Activated CD4-positive, alpha-beta memory T cell treated with anti-CD3 and anti-CD28 coated beads for 36 hours (primary cell): ENCODE measurements at places on chromosomes 3 and 15. TPM values are rescaled to one million over a fixed set of nuclear protein-coding genes. Genes with fewer than 3 reads are reported as not detected.

GRCh38 chr3:143484846-143485512, 363.3 kb downstream of the SLC9A9 start:
- no peaks in the 10 kb centered on the region for H3K27me3 ChIP-seq
- no peak for DNase-seq
- H3K4me3 ChIP-seq = no peak overlapping the region
- H3K4me1 ChIP-seq = no peaks in the 10 kb centered on the region
- H3K27ac ChIP-seq = no peak overlapping the region

DNA sequence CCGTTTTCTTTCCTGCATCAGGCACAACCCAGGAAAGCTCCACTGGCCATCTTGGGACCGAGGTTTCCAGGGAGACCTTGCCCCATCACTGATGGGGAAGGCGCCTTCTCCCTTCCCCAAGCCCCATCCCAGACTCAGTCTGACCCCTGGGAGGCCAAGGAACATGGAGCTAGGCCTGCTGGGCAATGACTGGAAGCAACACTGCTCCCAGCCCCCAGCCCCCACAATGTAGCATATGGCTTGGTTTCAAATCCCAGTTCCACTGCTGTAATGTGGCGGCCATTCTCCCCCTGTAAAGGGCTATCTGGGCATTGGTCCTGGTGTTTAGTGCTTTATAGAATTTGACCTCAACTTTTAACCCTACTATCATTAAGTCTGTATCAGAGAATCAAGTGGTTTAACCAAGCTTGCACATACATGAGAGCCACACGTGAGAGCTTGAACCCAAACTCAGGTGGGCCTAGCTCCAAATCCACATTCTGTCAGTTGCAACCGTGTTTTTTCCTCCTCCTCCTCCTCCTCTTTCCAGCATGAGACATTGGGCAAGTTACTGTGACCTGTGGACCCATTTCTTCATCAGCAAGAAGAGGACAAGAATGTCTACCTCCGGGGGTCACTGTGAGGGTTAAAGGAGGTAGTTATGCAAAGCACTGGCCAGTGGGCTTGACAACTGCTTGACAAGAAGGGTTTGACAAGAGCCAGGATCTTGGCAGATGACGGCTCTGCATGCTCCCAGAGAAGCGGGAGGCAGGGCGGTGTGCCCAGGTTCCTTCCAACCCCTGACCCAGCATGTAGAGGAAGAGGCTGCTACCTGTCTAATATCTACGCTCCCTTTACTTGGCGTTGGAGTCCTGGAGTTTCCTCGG, 37.4 kb downstream of the KLHL25 start:
- DNase-seq = no peak
- H3K4me3 ChIP-seq = no peak overlapping the region
- H3K27me3 ChIP-seq = no peaks in the 10 kb centered on the region
- no peaks in the 10 kb centered on the region for H3K36me3 ChIP-seq
- peaks cover 4% of the 10 kb centered on the region for H3K4me1 ChIP-seq

- DNase-seq = no peak
- H3K27me3 ChIP-seq = peaks cover 2% of the 10 kb centered on the region
- H3K36me3 ChIP-seq = no peaks in the 10 kb centered on the region
- no peak overlapping the region for H3K27ac ChIP-seq
- no peaks in the 10 kb centered on the region for H3K4me1 ChIP-seq
Observed at GRCh38 chr3:5572168-5572567, 384.7 kb downstream of the EDEM1 start.

DNA sequence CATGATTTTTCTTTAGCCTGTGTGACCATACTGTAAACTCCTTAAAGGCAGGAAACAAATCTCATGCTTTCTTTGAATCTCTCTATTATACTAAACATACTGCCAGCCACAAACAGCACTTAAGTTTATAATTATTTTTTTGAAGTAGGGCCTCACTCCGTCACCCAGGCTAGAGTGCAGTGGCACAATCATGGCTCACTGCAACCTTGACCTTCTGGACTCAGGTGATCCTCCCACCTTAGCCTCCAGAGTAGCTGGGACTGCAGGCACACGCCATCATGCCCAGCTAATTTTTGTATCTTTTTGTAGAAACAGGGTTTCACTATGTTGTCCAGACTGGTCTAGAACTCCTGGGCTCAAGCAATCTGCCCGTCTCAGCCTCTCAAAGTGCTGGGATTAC, 14.5 kb upstream of the SLITRK3 start:
- no peak for DNase-seq
- no peaks in the 10 kb centered on the region for H3K36me3 ChIP-seq
- H3K4me3 ChIP-seq = no peak overlapping the region
- H3K27me3 ChIP-seq = peaks cover 4% of the 10 kb centered on the region
- H3K27ac ChIP-seq = no peak overlapping the region

DNA sequence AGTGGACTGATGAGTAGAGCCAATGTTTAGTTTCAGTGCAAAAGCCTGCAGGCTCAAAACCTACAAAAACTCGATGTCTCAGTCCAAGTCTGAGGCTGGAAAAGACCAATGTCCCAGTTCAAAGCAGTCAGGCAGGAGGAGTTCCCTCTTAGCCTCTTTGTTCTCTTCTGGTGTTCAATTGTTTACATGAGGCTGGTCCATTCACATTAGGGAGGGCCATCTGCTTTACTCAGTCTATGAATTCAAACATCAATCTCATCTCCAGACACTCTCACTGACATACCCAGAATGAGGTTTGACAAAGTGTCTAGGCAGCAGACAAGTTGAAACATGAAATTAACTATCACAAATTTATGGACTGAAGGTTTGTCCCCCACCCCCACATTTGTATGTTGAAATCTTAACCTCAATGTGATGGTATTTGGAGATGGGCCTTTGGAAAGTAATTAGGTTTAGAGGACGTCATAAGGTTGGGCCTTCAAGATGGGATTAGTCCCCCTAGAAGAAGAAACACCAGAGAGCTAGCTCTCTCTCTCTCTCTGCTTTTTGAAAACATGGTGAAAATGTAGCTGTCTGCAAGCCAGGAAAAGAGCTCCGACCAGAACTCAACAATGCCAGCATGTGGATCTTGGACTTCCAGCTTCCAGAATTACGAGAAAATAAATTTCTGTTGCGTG, 438.5 kb upstream of the RGMA start:
- H3K4me3 ChIP-seq = no peak overlapping the region
- H3K4me1 ChIP-seq = no peaks in the 10 kb centered on the region
- peaks cover 4% of the 10 kb centered on the region for H3K27me3 ChIP-seq
- no peak for DNase-seq

- H3K4me1 ChIP-seq = no peaks in the 10 kb centered on the region
- H3K36me3 ChIP-seq = no peaks in the 10 kb centered on the region
- H3K27ac ChIP-seq = no peak overlapping the region
Observed at GRCh38 chr3:98600412-98601095, 7.1 kb upstream of the CPOX start.

- no peak overlapping the region for H3K4me3 ChIP-seq
- no peaks in the 10 kb centered on the region for H3K4me1 ChIP-seq
- H3K36me3 ChIP-seq = no peaks in the 10 kb centered on the region
- no peak overlapping the region for H3K27ac ChIP-seq
- DNase-seq = no peak
Observed at GRCh38 chr3:128232376-128233178, 79.3 kb downstream of the EEFSEC start.

- DNase-seq = no peak
- peaks cover 14% of the 10 kb centered on the region for H3K36me3 ChIP-seq
- H3K27ac ChIP-seq = no peak overlapping the region
- H3K27me3 ChIP-seq = no peaks in the 10 kb centered on the region
- H3K4me3 ChIP-seq = no peak overlapping the region
Observed at GRCh38 chr15:22942306-22942855, 37.8 kb downstream of the CYFIP1 start.

DNA sequence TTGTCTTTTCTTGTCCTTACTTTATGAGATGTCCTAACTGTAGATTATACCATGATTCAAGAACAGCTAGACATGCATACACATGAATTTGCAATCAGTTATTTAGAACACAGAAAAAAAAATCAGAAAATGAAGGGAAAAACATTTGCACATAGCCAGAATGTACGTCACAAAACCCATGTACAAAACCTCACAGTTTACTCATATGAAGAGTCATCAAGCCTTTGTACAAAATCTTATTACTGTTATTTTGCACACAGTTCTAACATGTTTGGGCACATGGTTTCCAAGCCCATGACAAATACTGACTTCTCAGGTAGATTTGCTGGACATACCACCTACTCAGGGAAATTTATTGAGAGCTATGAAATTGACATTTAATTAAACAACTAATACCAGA, 48.2 kb downstream of the MAP3K13 start:
- H3K27ac ChIP-seq = no peak overlapping the region
- H3K27me3 ChIP-seq = peaks cover 4% of the 10 kb centered on the region
- H3K4me3 ChIP-seq = no peak overlapping the region
- no peak for DNase-seq

- DNase-seq = no peak
- H3K36me3 ChIP-seq = peaks cover 49% of the 10 kb centered on the region
- no peak overlapping the region for H3K4me3 ChIP-seq
- H3K27me3 ChIP-seq = no peaks in the 10 kb centered on the region
Observed at GRCh38 chr15:70050441-70050840, 47.3 kb downstream of the TLE3 start.

DNA sequence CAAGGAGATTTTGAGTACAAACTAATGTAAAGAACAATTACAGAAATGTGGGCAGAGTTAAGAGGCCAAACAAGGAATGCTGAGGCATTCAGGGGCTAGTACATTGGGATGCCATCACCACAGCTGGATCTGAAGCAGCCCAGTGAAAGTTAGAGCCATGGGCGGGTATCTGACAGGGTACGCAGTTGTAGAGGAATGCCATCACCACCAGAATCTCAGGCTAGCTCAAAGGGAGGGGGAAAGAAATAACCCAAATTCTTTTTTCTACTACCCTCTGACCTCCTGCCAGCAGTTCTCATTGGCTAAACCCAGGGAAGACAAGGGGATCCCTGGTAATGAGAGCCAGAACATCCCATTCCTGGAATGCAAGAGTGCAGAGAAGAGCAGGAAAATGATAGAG, 9.0 kb upstream of the TSC22D2 start:
- H3K27me3 ChIP-seq = peaks cover 2% of the 10 kb centered on the region
- H3K4me3 ChIP-seq = no peak overlapping the region
- H3K4me1 ChIP-seq = no peaks in the 10 kb centered on the region

- H3K4me3 ChIP-seq = no peak overlapping the region
- H3K27ac ChIP-seq = no peak overlapping the region
- DNase-seq = no peak
Observed at GRCh38 chr3:73848173-73848906, 223.6 kb upstream of the PDZRN3 start.

DNA sequence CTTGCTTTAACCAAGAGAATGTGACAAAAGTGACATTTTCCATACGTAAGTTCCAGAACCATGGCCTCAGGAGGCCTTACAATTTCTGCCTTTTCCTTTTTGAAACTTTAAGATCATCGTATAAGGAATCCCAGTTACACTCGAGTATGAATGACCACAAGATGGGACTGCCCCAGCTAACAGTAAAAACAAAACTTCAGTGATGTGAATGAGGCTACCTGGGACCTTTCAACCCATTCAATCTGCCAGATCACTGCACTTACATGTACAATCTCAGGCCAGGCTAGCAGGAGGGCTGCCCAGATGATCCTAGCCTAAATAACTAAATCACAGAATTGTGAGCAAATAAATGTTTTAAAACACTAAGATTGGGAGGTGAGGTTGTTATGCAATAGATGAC, 328.8 kb downstream of the CNTN6 start:
- H3K4me3 ChIP-seq = no peak overlapping the region
- no peak overlapping the region for H3K27ac ChIP-seq

DNA sequence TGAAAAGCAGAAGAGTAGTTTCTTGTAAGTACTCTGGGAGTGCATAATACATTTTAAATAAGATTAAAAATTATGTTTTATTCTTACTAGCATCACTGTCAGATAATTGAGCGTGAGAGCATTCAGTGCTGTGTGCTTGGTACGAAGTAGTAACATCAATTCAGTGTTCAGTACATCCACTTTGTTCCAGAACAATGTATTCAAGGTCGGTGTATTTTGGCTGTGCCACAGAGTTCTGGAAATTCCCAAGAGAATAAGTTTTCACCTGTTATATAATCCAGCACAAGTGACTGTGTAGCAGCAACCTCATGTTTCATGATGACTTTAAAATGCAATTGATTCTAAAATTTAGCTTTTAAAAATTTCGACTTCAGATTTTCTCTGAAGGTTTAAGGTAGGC, 130.6 kb downstream of the IGF1R start:
- no peaks in the 10 kb centered on the region for H3K36me3 ChIP-seq
- H3K4me3 ChIP-seq = no peak overlapping the region
- peaks cover 23% of the 10 kb centered on the region for H3K4me1 ChIP-seq
- no peak for DNase-seq
- no peak overlapping the region for H3K27ac ChIP-seq

GRCh38 chr15:99671926-99672635, 61.2 kb downstream of the LYSMD4 start:
- H3K4me3 ChIP-seq = no peak overlapping the region
- DNase-seq = no peak
- no peak overlapping the region for H3K27ac ChIP-seq
- no peaks in the 10 kb centered on the region for H3K27me3 ChIP-seq
- peaks cover 25% of the 10 kb centered on the region for H3K36me3 ChIP-seq
- no peaks in the 10 kb centered on the region for H3K4me1 ChIP-seq

GRCh38 chr15:25710184-25710583, 152.9 kb downstream of the ATP10A start:
- no peak overlapping the region for H3K27ac ChIP-seq
- H3K27me3 ChIP-seq = no peaks in the 10 kb centered on the region
- H3K4me3 ChIP-seq = no peak overlapping the region
- DNase-seq = peak; percentile 61
- H3K4me1 ChIP-seq = no peaks in the 10 kb centered on the region
- peaks cover 7% of the 10 kb centered on the region for H3K36me3 ChIP-seq

GRCh38 chr3:169755488-169755887, 9.4 kb downstream of the TERC start:
- DNase-seq = no peak
- H3K36me3 ChIP-seq = no peaks in the 10 kb centered on the region
- peaks cover 16% of the 10 kb centered on the region for H3K4me1 ChIP-seq
- H3K4me3 ChIP-seq = no peak overlapping the region
- H3K27me3 ChIP-seq = peaks cover 2% of the 10 kb centered on the region

Gene FETUB
- total RNA-seq = not detected

Gene PIK3R4
- total RNA-seq = 28.3 TPM

Gene CASR
- total RNA-seq = 0.14 TPM

Gene CD200R1
- total RNA-seq = 4.4 TPM

Gene TGM5
- not detected for total RNA-seq

Gene APOD
- 0.48 TPM for total RNA-seq

Gene LYZL4
- not detected for total RNA-seq

Gene MESP1
- total RNA-seq = 6.7 TPM

Gene NAALADL2
- not detected for total RNA-seq

Gene HDAC11
- total RNA-seq = 4.3 TPM

Gene PAQR9
- total RNA-seq = not detected

Gene PARP14
- 50.8 TPM for total RNA-seq
